ENCODE measurements at places on chromosomes 1 and 21.
A peak's percentile ranks its signal among the peaks of the same experiment; 100 is the strongest.

DNA sequence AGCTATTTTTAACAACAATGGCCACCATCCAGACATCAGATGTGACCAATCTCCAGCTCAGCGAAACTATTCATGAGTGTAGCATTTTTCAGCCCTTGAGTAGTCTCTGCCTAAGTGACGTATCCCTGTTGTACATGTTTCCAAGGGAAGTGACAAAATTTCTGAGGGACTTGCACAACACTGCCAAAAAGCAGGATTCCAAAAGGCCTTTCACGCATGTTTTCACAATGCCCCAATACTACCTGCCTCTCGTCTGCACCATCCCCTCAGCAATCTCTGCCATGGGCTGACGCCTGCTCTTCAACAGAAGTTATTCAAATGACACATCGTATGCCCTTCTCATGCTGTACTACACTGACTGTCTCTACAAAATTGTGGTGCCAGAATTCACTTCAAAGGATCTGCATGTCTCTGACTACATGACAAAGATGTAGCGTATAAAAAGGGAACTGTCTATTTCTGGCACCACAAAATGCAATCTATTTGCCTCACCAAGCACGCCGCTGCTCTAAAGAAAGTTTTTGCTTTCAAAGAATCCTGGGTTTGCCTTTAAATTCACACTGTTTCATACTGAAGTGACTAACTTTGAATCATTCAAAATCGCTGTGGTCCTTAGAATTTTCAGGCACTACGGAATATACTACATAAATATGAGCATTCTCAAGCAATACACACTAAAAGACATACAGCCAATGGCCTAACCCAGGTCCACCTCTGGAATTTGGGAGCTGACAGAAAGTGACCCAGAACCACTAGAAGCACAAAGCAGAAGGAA lies 32.9 kb downstream of the JAK1 start:
- DNase-seq = no peak

GRCh38 chr1:70910013-70910412 lies 137.6 kb downstream of the PTGER3 start:
- no peak for DNase-seq

GRCh38 chr21:34158866-34159835 lies 85.8 kb downstream of the MRPS6 start:
- DNase-seq = no peak

DNA sequence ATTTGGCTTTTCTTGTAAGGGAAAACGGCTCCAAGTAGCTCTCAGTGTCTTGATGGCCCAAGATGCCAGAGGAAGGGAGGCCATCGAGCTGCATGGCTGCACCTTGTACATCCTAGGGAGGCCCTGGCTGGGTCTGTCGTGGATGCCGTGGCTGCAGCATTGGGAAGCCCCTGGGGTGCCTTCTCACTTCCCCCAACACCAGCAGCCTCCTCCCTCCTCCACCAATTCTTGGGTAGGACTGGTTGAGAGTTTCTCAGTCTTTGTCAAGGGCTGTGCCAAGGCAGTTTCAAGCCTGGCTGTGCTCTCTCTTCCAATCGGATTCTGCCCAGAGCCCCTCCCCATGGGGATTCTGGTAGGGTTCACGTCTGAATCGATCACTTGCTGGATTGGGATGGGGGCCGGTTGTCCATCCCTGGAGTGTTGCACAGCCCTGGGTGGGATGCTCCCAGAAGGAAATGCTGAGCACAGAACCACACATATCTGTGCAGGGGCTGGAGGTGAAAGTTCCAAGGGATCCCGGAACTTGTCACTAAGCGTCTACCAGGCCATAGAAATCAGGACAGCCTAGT lies 14.0 kb upstream of the SPSB1 start:
- no peak for DNase-seq

DNA sequence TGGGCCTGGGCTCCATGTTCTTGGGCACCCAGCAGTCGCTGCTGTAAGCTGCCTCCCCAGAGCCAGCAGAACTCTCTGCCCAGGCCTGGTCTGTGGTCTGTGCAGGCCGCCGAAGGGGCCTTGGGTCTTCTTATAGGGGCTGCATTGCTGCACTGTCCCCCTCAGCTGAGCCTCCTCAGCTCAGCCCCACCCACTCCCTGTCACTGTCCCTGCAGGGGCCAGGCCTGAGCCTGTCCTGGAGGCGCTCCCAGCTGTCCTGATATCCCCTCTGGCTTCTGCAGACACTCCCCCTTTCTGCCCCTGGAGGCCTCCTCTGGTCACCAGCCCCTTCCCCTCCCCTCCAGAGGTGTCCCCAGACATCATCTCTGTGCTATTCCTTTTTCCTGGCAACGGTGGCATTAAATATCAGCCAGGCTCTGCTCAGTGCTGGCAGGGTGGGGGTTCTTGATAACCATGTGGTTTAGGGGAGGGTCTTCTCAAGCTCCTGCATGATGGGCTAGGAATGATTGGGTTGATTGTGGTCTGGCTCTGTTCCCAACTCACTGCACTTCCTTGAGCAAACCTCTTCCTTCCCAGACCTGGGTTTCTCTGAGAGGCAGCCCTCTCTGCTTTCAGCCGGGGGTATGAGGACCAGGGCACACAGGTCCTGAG lies 3.7 kb upstream of the FOXO6 start:
- peak; percentile 24 for DNase-seq

GRCh38 chr1:185996211-185996610 lies 262.0 kb downstream of the HMCN1 start:
- no peak for DNase-seq

GRCh38 chr1:25563330-25564215 lies 20.2 kb downstream of the LDLRAP1 start:
- no peak for DNase-seq

- peak; percentile 82 for DNase-seq
These were observed 338 bp upstream of the TOR1AIP1 start for GRCh38 chr1:179881642-179882252.

DNA sequence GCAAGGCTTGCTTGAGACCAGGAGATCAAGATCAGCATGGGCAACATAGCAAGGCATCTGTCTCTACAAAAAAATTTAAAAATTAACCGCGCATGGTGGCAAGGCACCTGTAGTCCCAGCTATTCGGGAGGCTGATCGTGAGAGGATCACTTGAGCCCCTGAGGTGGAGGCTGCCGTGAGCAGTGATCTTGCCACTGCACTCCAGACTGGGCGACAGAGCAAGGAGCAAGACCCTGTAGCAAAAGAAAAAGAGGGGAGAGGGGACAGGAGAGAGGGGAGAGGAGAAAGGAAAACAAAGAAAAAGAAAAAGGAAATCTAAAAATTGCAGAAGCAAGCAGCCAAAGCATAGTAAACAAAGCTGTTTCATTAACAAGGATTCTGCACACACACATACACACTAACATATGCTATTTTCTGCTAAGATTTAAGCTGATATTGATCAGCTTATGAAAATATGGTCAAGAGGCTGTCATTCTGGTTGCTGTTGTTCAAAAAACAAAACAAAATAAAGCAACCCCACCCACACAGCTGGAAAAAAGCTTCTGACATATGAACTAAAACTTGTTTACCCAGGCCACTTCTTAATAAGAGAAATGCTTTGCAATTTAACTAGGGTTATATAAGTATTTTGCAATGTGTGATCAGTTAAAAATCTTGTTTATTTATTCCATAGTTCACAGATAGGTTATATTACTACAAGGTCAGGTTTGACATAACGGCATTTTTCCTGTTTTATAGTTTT lies 1.8 kb downstream of the ARNT start:
- DNase-seq = no peak

DNA sequence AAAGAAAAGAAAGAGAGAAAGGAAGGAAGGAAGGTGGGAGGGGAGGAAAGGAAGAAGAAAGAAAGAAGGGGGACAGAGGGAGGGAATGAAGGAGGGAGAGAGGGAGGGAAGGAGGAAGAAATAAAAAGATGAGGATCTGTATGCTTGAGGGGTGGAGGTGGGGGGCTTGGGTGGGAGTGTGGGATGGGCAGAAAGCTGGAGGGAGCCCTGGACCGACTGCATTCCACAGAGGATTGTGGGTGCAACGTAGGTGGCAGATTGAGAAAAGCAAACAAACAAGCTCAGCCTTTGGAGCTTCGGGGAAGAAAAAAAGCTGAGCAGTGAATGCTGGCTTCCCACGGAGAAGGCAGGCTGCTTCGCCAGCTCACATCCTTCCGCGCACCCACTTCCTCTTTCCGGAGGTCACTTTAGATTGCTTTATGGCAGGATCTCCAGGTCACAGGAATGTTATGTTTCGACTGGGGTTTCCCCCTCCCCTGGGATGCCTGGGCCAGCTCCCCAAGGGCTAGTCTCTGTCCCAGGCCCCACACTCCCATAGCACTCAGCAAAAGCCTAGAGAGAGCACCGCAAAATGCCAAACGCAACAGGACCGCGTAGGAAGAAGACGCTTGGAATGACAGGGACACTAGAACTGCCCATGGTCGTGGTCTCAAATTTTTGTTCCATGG lies 20.7 kb upstream of the LGALS8 start:
- no peak for DNase-seq

DNA sequence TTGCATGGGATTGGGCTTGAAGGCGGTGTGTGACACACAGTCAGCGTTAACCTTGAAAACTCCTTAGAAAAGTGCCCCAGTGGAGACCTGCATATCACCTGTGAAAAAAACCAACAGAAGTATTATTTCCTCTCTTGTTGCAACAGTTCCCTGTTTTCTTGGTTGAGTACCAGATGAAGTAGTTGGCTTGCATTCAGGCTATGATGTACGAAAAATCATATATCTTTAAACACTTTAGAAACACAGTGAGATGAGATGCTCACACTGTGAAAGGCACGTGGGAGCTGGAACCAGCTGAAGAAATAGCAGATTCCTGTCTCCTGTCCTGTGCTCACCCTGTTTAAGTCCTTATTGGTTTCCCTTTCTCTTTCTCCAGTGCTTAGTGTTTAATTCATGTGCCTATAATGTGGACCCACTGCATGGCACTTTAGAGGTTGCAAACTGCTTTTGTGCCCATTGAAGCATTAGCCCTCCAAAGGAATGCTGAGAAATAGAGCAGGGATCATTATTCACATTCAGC lies 2.8 kb downstream of the CAMK1G start:
- no peak for DNase-seq

- no peak for DNase-seq
These were observed 26.2 kb upstream of the PRKACB start for GRCh38 chr1:84117868-84118267.

- DNase-seq = no peak
These were observed 46.2 kb downstream of the SYT2 start for GRCh38 chr1:202664083-202664482.

DNA sequence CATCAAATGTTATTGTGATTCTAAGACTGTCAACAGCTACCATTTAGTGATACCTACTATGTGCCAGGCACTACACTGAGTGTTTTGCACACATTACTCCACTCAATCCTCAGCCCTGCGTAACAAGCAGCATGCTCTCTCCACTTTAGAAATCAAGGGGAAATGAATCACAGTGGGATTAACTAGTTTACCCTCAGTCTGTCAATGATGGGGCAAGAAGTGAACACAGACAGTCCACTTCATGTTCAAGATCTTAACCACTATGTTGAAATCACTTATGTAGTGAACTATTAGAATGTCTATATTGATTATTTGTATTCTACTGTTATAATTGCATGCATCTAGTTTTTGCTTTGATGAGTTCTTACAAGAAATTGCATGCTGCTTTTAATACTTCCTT lies 165.3 kb downstream of the LTN1 start:
- no peak for DNase-seq

GRCh38 chr1:24190983-24191461 lies 3.9 kb upstream of the IFNLR1 start:
- DNase-seq = no peak

DNA sequence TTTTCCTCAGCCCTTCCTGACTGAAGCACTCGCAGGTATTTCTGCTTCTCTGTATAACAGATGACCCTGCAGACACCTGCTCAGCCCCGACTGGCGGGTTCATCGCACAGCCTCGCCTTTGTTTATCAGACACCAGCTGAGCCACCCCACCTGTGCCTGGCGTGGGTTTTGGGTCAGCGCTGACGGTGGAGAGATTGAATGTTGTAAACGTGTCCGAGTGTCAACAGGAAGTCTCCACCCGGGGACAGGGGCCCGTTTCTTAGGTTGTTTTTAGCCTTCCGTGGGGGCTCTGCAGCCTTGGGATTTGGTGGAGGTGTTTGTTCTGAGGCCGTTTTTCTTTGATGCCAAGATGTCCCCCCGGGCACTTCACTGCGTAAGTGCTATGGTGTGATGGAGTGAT lies 60.1 kb downstream of the COL18A1 start:
- DNase-seq = no peak

- no peak for DNase-seq
These were observed 145.6 kb downstream of the ZBTB18 start for GRCh38 chr1:244196571-244197285.

- no peak for DNase-seq
These were observed 29.4 kb upstream of the USP24 start for GRCh38 chr1:55244476-55245099.

DNA sequence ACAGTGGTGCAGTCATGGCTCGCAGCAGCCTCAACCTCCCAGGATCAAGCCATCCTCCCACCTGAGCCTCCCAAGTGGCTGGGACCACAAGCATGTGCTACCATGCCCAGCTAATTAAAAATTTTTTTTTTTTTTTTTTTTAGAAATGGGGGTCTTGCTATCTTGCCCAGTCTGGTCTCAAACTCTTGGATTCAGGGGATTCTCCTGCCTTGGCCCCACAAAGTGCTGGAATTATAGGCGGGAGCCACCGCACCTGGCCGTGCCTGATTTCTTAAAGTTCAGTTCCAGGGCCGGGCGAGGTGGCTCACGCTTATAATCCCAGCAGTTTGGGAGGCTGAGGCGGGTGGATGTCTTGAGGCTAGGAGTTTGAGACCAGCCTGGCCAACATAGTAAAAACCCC lies 6.4 kb downstream of the THAP3 start:
- DNase-seq = no peak

GRCh38 chr1:226082959-226083301 lies 20.4 kb downstream of the H3-3A start:
- no peak for DNase-seq

GRCh38 chr1:197319631-197320030 lies 51.6 kb downstream of the CRB1 start:
- DNase-seq = no peak

DNA sequence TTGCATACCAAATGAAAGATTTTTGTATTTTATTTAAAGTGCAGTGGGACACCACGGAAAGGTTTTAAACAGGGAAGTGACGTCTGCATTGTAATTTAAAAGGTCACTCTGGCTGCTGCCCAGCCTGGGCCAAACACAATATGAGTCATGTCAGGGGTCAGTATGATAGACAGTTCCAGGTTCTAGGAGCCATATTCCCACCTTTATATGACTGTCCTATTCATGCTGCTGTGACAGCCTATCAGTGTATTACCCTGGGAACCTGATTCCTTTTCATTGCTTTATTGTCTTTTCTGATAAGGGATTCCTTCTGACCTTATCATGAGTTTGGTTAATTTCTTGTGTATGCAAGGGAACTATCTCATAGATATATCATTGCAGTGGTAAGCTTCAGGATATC lies 5.3 kb downstream of the VANGL1 start:
- DNase-seq = no peak
